ENCODE measurements at places on chromosomes 11 and 22. TPM values are rescaled to one million over a fixed set of nuclear protein-coding genes. Genes with fewer than 3 reads are reported as not detected.

Gene CADM1
- 15.5 TPM for total RNA-seq

Gene IFITM2
- total RNA-seq: 379 TPM

Gene ARHGAP8
- 24.8 TPM for total RNA-seq

Gene TNRC6B
- total RNA-seq: 13.0 TPM

DNA sequence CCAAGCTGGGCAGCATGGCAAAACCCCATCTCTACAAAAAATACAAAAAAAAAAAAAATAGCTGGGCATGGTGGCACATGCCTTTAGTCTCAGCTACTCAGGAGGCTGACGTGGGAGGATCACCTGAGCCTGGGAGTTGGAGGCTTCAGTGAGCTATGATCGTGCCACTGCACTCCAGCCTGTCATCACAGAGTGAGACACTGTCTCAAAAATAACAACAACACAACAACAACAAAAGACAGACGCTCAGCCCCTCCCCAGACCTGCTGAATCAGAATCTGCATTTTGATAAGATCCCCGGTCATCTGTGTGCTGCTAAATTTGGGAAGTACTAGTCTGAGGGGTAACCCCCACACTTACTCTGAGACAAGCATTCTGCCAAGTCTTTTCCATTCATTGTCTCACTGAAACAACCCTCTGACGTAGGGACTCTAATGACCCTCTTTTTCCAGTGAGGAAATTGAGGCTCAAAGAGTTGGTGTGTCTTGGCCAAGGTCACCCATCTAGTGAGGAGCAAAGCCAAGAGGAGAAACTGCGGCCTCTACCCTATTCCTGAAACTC, 7.5 kb downstream of the NEFH start:
- DNase-seq: no peak

DNA sequence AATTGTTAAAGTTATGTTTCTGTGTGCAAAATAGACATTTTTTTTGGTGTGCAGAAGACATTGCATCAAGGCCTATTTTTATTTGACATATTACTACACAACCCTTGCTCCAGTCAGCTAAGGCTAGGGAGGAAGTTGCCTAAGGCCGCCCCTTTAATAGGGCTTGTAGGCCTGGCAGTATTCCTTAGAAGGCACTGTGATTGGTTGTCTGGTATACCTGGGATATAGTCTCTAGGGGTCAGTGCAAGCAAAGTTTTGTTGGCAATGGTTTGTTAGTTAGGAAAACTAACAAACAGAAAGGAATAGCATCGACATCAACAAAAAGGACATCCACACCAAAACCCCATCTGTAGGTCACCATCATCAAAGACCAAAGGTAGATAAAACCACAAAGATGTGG, 16.9 kb downstream of the CCDC15 start:
- DNase-seq: peak; percentile 58

GRCh38 chr22:31626427-31627150, 35.4 kb downstream of the PISD start:
- no peak for DNase-seq

DNA sequence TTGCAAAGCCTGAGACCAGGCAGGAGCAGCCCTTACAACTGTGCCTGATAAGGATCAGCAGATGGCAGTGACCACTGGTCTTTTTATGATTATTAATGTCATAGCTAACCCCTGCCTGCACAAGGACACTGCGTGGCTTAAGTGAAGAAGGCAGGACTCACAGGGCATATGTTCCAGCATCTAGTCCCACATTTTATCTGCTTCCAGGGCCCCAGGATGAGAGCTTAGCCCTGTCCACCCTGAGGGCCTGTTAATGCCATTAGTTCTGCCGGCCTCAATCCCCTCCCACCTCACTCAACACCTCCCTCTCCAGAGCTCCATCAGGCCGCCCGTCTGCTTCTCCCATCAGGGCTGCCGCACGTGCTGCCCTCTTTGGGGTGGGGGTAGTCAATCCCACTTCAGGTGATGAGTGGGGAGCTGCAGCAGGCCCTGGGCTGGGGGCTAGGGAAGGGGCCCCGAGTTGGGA, 33.1 kb upstream of the TSPAN18 start:
- peak; percentile 52 for DNase-seq

DNA sequence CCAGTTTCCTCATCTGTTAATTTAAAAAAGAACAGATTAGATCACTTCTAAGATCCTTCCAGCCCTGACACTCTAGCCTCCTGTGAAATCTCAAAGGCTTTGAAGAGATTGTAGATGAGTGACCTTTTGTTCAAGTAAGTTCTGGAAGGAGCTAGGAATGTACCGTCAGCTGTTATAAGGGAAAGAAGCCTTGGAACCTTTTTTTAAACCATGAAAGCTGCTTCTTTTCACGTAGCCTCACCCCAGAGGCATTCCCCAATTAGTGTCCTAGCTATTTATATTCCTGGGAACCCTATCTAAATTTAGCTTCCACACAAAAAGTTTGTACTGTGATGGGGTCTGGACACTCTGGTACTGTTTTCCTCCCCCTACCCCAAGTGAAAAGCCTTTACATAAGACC, 35.8 kb upstream of the SLN start:
- no peak for DNase-seq

DNA sequence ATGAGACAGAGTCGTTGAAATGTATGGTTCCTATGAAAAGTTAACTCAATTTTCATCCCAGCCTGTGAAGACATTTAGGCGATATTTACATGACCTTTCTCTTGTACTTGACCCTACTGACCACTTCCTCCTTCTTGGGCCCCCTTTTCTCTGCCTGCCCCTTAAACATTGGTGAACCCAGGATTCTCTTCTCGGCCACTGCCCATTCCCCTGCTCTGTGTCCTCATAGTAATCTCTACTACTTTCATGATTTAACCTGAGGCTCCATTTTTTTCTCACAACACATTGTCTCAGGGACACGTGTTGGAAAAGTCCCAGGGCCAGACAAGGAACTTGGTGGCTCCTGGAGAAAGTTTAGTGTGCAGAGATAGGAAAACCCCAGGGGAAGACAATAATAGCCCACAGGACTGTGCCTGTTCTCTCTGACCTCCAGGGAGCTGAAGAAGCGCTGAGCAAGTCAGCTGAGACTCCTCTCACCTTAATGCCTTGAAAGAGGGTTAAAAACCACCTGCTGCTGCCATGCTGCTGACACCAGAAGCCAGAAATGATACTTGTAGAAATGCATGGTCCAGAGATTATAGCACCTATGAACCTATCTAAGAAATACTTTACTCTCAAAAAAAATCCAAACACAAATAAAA, 42.5 kb upstream of the SPATA19 start:
- DNase-seq: no peak

- DNase-seq: no peak
Measured at GRCh38 chr11:87173185-87174039, 135.7 kb downstream of the TMEM135 start.

DNA sequence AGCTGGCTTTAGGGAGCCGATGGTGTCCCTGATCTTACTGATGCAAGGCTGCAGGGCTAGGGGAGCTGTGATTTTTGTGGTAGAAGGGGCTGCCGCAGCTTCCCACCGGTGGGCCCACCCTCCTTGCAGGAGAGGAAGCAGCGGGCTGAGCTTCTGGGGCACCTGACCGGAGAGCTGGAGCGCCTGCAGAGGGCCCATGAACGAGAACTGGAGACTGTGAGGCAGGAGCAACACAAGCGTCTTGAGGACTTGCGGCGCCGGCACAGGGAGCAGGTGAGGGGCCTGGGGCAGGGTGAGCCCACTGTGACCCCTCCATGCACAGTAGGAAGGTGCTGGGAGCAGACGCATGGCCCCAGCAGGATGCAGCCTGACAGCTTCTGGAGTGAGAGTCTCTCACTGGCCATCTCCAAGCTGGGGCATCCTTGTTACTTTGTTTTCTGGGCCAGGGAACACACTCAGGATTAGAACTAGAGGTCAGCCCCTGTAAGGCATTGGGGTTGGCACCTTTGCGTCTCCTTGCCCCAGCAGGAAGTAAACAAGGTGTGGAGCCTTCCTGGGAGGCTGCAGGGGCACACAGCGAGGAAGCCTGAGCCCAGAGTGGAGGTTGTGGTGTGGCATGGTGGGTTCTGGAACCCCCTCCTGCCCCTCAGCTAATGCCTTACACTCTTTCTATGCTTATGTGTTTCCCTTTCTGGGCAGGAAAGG, 66.7 kb downstream of the CEP164 start:
- no peak for DNase-seq

DNA sequence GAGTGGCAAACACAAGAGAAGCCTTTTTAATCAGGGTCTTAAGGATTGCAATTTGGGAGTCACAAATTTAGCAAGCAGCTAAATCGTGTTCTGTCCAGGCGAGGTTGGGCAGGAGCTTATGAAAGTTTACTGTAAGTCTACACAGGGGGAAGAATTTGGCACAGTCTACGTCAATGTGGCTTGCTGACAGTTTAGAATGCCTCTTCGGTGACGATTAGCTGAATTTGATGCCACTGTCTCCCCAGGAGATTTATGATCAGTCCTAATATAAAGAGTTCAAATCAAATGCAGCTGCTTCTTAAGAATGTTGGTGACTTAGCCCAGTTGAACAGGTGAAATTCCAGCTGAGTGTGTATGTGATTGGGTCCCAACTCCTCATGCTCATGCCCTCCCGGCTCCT, 114.1 kb upstream of the CLPB start:
- DNase-seq: no peak

- DNase-seq: no peak
Measured at GRCh38 chr11:107808521-107808920, 50.1 kb downstream of the SLC35F2 start.

- peak; percentile 43 for DNase-seq
Measured at GRCh38 chr11:134425413-134425812, 13.4 kb upstream of the B3GAT1 start.

- no peak for DNase-seq
Measured at GRCh38 chr11:27212248-27212780, 150.7 kb downstream of the CCDC34 start.

DNA sequence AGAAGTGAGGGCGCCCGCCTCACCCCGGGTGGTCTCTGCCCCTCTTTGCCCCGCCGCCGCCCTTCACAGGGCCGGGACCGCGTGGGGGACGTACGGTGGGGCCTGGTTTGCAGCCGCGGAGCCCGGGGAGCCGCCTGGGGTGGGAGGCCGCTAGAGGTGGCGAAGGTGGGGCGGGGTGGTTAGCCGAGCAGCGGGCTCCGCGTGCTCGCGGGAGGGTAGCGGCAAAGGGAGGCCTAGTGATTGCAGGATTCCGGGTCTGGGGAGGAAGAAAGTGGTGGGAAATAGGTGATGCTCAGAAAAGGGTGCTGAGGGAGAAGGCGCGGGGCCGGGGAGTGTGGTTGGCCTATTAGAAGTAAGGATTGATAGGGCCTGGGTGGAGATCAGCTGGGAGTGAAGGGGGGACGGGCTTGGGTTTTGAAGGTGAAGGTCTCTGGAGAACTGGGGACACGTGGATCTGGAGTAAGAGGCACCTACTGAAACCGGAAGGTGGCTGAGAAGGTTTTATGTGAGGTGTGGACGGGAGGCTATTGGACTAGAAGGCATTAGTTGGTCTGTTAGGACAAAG, 571 bp downstream of the FAR1 start:
- no peak for DNase-seq

GRCh38 chr22:49355211-49355920, 472.3 kb downstream of the BRD1 start:
- no peak for DNase-seq

DNA sequence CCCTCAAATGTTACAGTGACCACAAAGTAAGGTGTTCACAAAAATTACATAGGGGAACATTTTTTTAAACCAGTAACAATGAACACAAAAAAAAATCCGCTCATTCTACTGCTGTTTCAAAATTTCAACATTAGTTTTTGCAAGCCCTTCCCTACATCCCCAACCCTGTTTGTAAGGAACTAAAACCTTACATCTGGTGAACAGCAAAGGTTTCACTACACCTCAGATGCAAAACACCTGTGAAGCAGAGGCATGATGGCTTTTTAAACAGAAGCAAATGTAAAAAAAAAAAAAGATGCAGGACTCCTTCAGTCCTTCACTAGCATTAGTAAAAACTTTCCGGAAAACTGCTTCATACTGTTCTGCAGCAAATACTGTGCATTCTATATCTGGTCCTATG, 50.0 kb upstream of the API5 start:
- DNase-seq: no peak

Data from H7 (cell line).